Activated naive CD8-positive, alpha-beta T cell treated with anti-CD3 and anti-CD28 coated beads, Interleukin-2, amount 10 ng/mL, durations not matched to agents 7 days and 5 days (primary cell): ENCODE measurements at places on chromosomes 11 and 22.
A peak's percentile ranks its signal among the peaks of the same experiment; 100 is the strongest.

- H3K4me1 ChIP-seq: peaks cover 51% of the 10 kb centered on the region
- peak overlapping the region; percentile 51 for H3K4me3 ChIP-seq
- no peaks in the 10 kb centered on the region for H3K27me3 ChIP-seq
- no peak overlapping the region for H3K27ac ChIP-seq
- peaks cover 5% of the 10 kb centered on the region for H3K36me3 ChIP-seq
Measured at GRCh38 chr11:118909619-118910308, 16.0 kb downstream of the BCL9L start.

- no peak overlapping the region for H3K27ac ChIP-seq
- no peak for DNase-seq
- H3K4me1 ChIP-seq: no peaks in the 10 kb centered on the region
- H3K36me3 ChIP-seq: no peaks in the 10 kb centered on the region
- H3K4me3 ChIP-seq: no peak overlapping the region
Measured at GRCh38 chr11:127050186-127050585, 49.6 kb upstream of the KIRREL3 start.

- peaks cover 20% of the 10 kb centered on the region for H3K4me1 ChIP-seq
- H3K36me3 ChIP-seq: peaks cover 2% of the 10 kb centered on the region
- no peak for DNase-seq
- no peak overlapping the region for H3K27ac ChIP-seq
- peak overlapping the region; percentile 36 for H3K4me3 ChIP-seq
Measured at GRCh38 chr11:134070342-134070845, 1.5 kb downstream of the JAM3 start.

GRCh38 chr22:49866646-49867045 lies 13.0 kb downstream of the ZBED4 start:
- no peak overlapping the region for H3K27ac ChIP-seq
- no peak overlapping the region for H3K4me3 ChIP-seq
- H3K4me1 ChIP-seq: peaks cover 39% of the 10 kb centered on the region
- DNase-seq: no peak

DNA sequence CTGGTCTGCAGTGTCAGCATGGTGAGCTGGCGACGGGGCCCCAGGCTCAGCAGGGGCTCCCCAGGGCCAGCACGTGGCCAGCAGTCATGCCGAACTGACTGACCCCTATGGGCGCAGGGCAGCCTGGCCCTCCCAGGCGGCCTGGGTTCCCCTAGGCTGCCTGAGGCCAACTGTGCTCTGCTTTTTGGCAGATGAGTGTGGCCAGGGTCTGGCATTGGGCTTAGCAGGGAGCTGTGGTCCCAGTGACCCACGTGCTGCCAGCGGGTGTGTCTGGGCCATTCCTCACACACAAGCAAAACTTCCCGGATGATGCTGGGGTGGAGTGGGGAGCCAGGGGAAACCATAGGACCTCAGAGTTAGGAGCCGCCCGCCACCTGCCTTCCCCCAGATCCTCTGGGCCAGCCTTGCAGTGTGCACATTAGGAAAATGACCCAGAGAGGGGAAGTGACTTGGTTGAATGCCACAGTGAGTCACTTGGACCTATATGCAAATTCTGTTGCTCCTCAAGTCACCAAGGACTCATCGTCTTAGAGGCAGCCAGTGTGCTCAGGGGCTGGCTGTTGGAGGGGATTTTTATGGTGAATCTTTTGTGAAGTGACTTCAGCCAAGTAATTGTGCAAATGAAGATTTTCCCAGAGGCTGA lies 6.5 kb downstream of the ADORA2A start:
- H3K4me3 ChIP-seq: peak overlapping the region; percentile 77
- peak overlapping the region; percentile 90 for H3K27ac ChIP-seq
- peaks cover 7% of the 10 kb centered on the region for H3K36me3 ChIP-seq
- peak; percentile 44 for DNase-seq

DNA sequence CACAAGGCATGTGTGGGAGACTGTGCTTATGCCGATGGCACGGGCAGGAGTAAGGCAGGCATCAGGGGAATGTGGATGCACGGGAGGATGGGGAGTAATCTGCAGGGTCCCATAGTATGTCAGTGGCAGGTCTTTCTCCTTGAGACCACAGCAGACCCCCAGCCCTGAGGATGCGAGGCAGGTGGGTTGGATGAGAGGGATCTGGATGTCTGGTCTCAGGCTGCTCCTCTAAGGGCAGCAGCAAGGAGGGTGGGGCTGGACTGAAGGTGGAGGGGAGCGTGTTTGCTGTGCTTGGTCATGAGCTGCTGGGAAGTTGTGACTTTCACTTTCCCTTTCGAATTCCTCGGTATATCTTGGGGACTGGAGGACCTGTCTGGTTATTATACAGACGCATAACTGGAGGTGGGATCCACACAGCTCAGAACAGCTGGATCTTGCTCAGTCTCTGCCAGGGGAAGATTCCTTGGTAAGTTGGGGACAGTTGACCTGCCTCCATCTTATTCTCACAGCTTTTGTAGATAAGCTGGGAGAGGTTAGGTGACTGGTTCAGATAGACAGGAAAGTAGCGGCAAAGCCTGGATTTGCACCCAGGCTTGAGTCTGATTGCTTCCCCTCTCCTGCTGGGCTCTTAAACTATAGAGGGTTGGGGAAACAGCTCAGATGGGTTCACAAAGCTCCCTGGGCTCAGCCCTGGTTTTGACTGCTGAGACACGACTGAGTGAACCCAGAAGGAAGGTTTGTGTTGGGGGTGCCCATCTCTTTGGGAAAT lies at the start of gene APOL1:
Gene APOL1 (plus strand): TSS at position 380 of the 769 bp plus-strand sequence. CDS start 1,823 bp downstream, outside the sequence.
- H3K4me3 ChIP-seq: peak within 1 kb of the TSS; percentile 92
- H3K27ac ChIP-seq: peak within 1 kb of the TSS; percentile 93
- peaks cover 34% of the 10 kb centered on the region for H3K4me1 ChIP-seq
- peaks cover 14% of the 10 kb centered on the region for H3K36me3 ChIP-seq

DNA sequence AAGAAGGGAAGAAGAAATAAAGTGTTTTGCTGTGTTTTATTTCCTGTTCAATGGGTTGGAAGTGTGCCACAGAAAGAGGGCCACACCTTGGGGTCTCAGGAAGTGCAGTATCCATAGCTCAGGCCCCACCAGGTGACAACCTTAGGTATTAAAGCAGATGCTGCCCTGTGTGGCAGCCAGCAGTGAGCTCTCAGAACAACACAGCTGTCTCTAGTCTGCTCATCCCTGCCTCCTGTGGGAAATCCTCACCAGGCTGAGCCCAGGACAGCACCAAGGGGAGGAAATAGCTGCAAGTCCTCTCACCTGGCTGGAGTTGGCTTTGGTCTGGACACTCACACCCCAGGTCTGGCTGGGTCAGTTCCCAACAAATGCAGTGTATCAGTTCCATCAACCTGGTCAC lies 25.1 kb downstream of the ARL14EP start:
- no peaks in the 10 kb centered on the region for H3K4me1 ChIP-seq
- no peak for DNase-seq
- peaks cover 15% of the 10 kb centered on the region for H3K27me3 ChIP-seq
- no peaks in the 10 kb centered on the region for H3K36me3 ChIP-seq
- H3K4me3 ChIP-seq: no peak overlapping the region

- no peak for DNase-seq
- peaks cover 22% of the 10 kb centered on the region for H3K27me3 ChIP-seq
- no peak overlapping the region for H3K27ac ChIP-seq
- H3K4me3 ChIP-seq: no peak overlapping the region
- no peaks in the 10 kb centered on the region for H3K36me3 ChIP-seq
Measured at GRCh38 chr11:31844351-31844750, 33.2 kb upstream of the PAX6 start.

DNA sequence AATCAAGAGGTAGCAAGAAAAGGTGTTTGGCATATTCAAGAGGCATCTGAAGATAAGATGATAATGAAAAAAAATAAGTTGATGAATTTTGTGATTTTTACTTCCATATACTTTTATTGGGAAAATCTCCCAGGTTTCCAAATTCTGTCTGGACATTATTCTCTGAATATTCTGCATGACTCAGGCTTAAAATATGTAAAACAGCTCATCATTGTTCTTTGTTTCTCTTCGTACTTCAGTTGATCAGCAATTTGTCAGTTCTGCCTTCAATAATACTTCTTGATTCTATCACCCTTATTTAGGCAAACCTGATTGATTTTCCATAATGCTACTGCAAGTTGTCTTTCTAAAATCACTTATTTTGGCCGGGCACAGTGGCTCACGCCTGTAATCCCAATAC lies 30.2 kb downstream of the GTF2H1 start:
- peaks cover 30% of the 10 kb centered on the region for H3K36me3 ChIP-seq
- DNase-seq: no peak
- no peaks in the 10 kb centered on the region for H3K27me3 ChIP-seq
- H3K4me1 ChIP-seq: no peaks in the 10 kb centered on the region
- no peak overlapping the region for H3K4me3 ChIP-seq

- H3K4me1 ChIP-seq: no peaks in the 10 kb centered on the region
- no peak overlapping the region for H3K4me3 ChIP-seq
- H3K27me3 ChIP-seq: no peaks in the 10 kb centered on the region
Measured at GRCh38 chr11:761526-762108, 14.4 kb downstream of the TALDO1 start.

- DNase-seq: no peak
- H3K4me3 ChIP-seq: no peak overlapping the region
- no peak overlapping the region for H3K27ac ChIP-seq
- H3K27me3 ChIP-seq: peaks cover 9% of the 10 kb centered on the region
- peaks cover 5% of the 10 kb centered on the region for H3K4me1 ChIP-seq
Measured at GRCh38 chr22:35622191-35622913, 5.2 kb upstream of the MB start.

DNA sequence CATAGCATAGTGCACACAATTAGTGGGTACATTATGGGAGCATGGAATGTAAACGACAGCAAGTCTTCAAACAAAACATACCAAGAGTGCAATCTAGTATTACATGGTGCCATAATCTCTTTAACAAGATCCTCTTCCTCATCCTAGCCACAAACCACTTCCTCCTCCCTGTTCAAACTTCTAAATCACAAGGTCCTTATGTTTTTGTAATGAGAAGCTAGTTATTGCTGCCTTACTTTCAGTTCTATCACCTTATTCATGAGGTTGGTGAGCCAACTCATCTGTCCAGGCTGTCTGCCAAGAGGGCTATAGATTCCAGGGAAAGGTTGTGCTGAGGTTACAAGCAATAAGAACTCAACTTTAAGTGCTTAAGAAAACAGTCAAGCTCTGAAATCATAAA lies 195.4 kb upstream of the ARHGAP20 start:
- H3K4me3 ChIP-seq: peak overlapping the region; percentile 68
- no peak for DNase-seq
- H3K27ac ChIP-seq: peak overlapping the region; percentile 92

- H3K36me3 ChIP-seq: peaks cover 5% of the 10 kb centered on the region
- no peak overlapping the region for H3K4me3 ChIP-seq
- no peak overlapping the region for H3K27ac ChIP-seq
- H3K4me1 ChIP-seq: peaks cover 31% of the 10 kb centered on the region
Measured at GRCh38 chr11:124793466-124794278, 6.5 kb downstream of the MSANTD2 start.

GRCh38 chr22:47282851-47283250 lies 520.4 kb downstream of the TBC1D22A start:
- no peak overlapping the region for H3K4me3 ChIP-seq
- H3K4me1 ChIP-seq: no peaks in the 10 kb centered on the region
- H3K27ac ChIP-seq: no peak overlapping the region
- peaks cover 2% of the 10 kb centered on the region for H3K27me3 ChIP-seq
- no peaks in the 10 kb centered on the region for H3K36me3 ChIP-seq

DNA sequence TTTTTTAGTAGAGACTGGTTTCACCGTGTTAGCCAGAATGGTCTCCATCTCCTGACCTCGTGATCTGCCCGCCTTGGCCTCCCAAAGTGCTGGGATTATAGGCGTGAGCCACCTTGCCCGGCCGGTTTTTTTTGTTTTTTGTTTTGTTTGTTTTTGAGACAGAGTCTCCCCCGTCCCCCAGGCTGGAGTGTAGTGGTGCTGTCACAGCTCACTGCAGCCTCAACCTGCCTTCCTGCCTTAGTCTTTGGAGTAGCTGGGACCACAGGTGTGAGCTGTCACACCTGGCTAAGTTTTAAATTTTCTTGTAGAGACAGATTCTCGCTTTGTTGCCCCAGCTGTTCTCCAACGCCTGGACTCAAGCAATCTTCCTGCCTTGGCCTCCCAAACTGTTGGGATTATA lies 3.2 kb downstream of the PPIL2 start:
- H3K36me3 ChIP-seq: peaks cover 9% of the 10 kb centered on the region
- H3K4me1 ChIP-seq: peaks cover 23% of the 10 kb centered on the region
- H3K27ac ChIP-seq: no peak overlapping the region
